Sigmoid colon (tissue), 7 donors: ENCODE measurements at places on chromosomes 2 and 18.

GRCh38 chr2:37211212-37211611, 14.9 kb downstream of the CEBPZOS start:
- DNase-seq: no peak

GRCh38 chr2:204842661-204843485, 297.6 kb downstream of the PARD3B start:
- DNase-seq: peak; percentile 81

DNA sequence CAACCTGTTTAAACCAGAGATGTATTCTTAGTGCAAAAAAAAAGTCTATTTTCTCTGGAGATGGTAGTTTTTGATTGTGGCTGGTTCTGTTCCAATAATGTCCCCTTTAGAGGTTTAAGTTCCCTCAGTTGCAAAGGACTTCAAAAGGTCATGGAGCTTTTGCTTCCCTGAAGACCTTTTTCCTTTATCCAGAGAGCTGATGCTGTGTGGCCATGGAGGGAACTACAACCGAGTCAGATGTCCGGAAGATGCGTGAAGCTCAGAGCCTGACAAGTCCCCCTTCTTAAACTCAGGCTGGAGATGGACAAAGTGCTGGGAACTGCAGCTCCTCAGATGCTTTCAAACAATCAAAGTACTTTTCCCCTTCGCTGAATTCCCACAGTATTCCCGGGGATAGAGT, 176.1 kb downstream of the TMEM18 start:
- DNase-seq: no peak

DNA sequence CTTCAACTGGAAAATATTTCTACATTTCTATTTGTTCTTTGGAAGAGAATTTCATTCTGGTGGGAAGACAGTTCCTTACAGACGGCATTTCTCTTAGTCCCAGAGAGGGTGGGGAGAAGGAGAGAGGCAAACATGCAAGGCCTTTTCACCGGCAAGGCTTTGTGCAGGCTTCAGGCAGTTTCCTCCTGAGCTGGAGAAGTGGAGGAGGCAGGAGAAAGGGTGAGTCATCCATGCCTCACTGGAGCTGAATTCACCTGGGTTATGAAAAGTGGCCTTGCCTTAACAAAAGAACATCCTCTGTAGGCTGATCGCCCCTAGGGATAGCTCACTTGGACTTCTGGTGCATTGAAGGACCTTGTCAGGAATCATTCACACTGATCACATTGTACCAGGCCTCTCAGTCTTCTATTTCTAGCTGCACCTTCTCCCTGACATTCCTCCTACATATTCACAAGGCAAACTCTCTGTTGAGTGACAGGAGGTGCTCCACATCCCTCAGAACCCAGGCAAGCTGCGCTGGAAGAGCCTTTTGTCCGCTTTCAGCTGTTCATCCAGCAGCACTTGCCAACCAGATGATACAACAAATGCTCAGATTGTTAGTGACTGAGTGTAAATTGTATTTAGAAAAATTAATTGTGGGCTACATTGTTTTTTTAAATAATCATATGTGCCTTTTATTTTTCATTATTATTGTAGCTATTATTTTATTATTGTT, 796.1 kb downstream of the DCDC2C start:
- DNase-seq: no peak

GRCh38 chr2:235669269-235669831, 175.5 kb downstream of the AGAP1 start:
- DNase-seq: peak; percentile 84

DNA sequence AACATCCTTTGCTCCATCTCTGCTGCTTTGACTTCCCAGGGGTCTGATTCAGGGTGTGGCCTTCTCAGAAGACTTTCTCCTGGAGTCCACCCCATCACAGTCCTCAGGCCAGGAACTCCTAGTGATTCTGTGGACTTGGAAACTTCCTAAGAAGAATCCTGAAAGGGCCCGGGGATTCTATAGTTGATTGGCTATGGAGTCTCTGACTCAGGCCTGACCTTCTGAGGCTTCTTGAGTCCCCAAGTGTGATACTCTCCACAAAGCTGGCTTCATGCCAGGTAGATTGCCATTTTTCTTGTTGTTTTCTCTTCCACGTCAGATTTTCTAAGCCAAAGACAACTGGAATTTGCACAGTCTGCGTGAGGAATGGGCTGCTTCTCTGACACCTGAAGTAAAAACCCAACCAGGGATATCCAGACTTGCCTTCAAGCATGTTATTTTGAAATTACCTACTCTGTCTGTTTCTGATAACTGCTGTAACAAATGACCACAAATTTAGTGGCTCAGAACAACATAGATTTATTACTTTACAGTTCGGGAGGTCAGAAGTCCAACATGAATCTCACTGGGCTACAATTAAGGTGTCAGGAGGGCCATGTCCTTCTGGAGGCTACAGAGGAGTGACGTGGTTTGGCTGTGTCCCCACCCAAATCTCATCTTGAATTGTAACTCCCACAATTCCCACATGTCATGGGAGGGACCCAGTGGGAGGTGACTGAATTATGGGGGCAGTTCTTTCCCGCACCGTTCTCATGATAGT, 69.3 kb downstream of the ALPK2 start:
- no peak for DNase-seq

DNA sequence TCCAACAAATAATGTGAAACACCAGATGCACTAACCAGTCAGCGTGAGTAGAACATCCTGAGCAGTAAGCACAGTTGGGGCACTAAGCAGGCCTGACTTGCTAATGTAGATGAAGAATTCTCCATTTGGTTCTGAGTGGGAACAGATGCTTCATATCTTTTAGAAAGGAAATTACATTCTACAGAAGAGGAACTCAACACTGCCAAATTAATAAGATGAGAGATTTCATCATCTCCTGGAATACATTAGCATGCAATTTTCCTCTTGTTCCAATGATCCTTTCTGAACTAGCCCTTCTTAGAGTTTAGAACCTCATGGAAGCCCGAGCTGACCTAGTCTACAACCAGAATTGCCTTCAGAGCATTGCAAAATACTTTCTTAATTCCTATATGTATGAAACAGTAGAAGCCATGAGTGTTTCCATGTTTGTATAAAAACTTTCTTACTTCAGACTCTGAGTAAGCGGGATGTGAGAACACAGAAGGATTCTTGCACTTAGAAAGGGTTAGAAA, 34.8 kb downstream of the COL5A2 start:
- no peak for DNase-seq

DNA sequence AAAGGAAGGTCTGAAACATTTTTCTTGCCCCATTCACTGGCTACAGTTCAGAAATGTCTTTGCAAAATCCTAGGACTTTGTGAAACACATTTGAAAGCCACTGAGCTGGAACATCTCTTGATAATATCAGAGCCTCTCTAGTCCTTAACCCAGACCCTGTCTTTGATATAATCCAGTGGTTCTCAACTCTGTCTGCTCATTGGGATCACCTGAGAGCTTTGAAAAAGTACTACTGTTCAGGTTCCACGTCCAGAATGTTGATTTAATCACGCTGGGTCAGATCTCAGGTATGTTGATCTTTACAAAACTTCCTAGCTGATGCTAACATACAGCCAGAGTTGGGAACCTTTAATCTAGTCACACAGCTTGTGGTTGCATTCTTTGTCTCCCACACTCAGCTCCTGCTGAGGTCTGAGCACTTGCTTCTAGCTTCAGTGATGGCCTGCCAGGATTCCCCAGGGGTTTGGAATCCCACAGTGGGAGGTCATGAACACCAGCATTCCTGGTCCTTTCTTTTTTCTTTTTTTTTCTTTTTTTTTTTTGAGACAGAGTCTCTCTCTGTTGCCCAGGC, 262.7 kb downstream of the SETBP1 start:
- DNase-seq: no peak

DNA sequence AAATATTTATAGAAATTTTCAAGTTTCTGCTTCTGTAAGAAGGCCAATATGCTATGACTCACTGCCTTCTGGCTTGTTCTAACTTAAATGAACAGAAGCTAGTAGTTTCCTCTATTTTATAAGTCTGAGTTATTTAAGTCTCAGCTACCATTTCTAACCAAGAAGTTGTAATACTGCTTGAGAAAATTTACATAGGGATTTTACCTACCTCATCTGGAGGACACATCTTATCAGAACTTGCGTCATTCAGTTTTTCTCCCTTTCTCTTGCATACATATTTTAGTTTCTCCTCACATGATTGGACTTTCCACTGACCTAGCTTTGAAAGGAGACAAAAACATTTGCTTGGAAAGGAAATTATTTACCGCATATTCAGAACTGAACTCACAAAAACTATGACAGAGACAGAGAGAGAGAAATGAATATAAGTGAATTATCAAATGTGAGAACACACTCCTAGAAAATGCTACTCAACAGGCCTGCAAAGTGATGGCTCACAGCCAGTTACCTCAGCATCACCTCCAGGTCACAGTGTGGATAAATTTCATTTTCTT, 81.1 kb upstream of the CD302 start:
- DNase-seq: no peak

DNA sequence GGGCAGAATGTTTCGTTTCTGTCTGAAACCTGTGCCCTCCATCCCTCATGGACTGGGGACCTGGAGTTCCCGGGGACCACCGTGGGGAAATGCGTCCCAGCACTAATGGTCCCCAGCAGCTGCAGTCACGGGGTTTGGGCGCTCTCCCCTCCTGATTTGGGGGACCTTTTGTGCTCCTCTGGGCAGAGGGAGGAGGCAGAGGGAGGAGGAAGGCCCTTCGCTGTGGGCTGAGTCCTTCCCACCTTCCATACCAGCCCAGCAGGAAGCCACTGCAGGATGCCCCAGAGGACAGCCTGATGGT, 3.2 kb downstream of the GPR35 start:
- DNase-seq: no peak

DNA sequence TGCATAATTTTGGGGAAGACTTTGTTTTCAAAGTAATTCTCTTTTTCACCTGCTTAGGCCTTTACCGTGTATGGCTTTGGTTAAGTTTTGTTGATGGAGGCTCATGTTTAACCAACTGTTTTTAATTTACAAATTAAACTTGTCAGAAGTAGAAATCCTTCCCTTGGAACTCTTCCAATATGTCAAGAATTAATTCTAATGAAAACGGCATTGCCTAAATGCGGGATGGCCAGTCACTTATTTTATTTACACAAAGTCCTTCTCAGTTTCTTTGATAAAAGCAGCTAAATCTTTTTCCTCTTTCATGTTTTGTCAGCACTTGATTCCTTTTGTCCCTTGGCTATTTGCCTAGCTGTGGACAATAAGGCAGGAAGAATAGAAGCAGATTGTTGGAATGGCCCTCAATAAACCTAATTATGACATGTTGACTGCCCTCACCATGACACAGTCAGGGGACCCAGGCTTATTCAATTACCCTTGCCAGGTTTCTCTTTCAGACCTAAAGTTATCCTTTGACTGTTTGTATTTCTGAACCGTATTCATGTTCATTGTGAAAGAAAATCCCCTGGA, 26.3 kb downstream of the PAX3 start:
- DNase-seq: no peak

GRCh38 chr2:11761259-11761658, 14.8 kb downstream of the LPIN1 start:
- no peak for DNase-seq

DNA sequence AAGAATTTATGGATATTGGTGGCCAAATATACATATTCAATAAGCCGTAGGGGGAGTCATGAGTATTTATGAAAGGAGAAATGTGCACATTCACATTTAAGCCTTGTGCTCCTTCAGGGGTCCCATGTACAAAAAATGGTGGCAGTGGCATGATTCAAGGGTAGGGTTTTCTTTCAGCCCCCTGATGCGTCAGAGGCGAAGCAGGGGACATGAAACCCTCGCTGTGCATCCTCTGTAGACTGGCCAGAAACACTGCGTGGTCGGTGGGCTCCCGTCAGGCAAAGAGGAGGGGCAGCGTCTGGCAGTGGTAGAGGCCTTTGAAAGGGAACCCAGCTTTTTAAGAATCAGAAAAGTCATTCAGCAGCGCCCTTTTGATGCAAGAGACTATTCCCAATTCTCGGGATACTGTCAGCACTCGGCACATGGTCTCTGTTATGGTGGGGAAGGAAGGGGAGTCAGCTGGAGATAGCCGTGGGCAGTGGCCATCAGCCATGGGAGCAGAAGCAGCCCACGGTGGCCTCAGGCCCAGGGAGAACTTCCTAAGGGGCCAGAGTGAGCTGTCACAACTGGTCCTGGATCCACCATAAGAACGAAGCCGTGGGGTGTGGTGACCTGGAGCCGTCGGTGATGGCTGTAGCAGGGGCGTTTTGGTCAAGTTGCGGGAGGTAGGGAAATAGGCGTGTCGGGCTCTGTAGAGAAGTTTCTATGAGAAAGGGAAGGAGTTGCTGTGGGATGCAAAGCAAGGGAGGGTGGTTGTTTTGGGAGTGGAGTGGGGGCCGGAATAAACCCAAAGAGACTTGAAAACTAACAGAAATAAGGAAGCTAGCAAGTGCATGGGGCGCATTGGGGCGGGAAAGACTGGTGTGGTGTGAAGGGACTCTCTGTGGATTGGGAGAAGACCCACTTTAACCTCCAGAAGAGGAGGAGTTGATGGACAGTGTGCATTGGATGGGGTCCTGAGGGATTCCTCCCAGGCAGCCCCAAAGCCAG, 95.6 kb downstream of the SH3BP4 start:
- no peak for DNase-seq

GRCh38 chr2:72916743-72917137, 579 bp upstream of the EMX1 start:
- peak; percentile 61 for DNase-seq

DNA sequence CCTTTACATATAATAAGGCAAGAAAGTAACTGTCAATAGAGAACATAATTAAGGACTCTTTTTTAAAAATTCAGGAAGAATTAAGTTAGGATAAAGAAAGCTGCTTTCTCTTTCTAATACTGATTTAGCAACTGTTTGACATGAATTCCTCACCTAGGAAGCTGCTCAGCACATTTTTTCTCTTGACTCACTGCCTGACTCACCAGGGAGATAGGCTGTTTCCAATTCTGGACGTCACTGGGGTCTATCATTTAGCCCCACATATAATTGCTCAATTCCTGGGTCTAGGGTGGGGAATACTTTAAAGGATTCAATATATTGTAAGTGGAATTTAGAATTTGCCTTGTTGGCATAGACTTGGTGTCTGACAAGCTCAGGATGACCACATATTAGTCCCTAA, 50.8 kb upstream of the UGP2 start:
- no peak for DNase-seq

DNA sequence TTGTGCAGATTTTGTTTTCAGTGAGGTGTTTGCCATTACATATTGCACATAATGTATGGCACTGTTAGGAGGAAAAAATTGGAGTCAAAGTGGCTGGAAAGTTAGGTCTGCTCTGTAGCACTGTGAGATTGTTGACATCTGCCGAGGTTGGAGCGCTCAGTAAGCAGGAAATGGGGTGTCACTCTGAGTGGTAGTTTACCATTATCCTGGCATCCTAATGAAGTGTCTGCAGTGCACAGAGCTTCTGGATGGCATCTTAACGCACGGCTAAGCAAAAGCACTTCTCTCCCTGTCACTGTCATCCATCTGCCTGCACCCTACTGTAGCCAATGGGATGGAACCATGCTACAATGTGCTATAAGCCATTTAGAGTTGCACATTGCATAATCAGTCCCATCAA, 561.9 kb downstream of the ARHGAP15 start:
- no peak for DNase-seq

GRCh38 chr2:221524158-221524557, 47.9 kb downstream of the EPHA4 start:
- no peak for DNase-seq

- DNase-seq: no peak
Observed at GRCh38 chr2:85062565-85062964, 70.6 kb upstream of the TCF7L1 start.
